ENCODE measurements at places on chromosomes 11 and 22. TPM values are rescaled to one million over a fixed set of nuclear protein-coding genes. Genes with fewer than 3 reads are reported as not detected.

- no peak overlapping the region for H3K27ac ChIP-seq
- no peak for DNase-seq
- H3K36me3 ChIP-seq: no peaks in the 10 kb centered on the region
These were observed 60.7 kb downstream of the GLYATL1 start for GRCh38 chr11:59000003-59000402.

GRCh38 chr11:104934594-104934993 lies 33.8 kb downstream of the CASP4 start:
- H3K27me3 ChIP-seq: no peaks in the 10 kb centered on the region
- H3K4me3 ChIP-seq: no peak overlapping the region
- H3K4me1 ChIP-seq: peaks cover 25% of the 10 kb centered on the region

- DNase-seq: no peak
- H3K27ac ChIP-seq: no peak overlapping the region
- H3K27me3 ChIP-seq: no peaks in the 10 kb centered on the region
- no peaks in the 10 kb centered on the region for H3K36me3 ChIP-seq
- H3K4me1 ChIP-seq: no peaks in the 10 kb centered on the region
- H3K4me3 ChIP-seq: no peak overlapping the region
These were observed 300.4 kb upstream of the B3GAT1 start for GRCh38 chr11:134712228-134713145.

DNA sequence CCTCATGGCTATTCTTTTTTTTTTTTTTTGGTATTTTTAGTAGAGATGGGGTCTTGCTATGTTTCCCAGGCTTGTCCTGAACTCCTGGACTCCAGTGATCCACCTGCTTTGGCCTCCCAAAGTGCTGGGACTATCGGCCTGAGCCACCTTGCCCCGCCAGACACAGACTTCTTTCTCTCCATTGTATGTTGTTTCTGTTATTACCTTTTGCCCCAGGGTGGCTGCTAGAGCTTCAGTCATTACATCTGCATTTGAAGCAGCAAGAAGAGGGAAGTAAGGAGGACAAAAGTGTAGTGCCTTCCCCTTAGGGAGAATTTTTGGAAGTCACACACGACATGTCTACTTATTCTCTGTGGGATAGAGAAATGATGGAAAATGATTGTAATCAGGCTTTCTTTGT lies 10.1 kb upstream of the OSBP start:
- H3K27me3 ChIP-seq: no peaks in the 10 kb centered on the region
- no peak overlapping the region for H3K27ac ChIP-seq
- no peaks in the 10 kb centered on the region for H3K36me3 ChIP-seq
- H3K4me3 ChIP-seq: no peak overlapping the region

- H3K4me3 ChIP-seq: no peak overlapping the region
- H3K27ac ChIP-seq: no peak overlapping the region
- no peaks in the 10 kb centered on the region for H3K36me3 ChIP-seq
- DNase-seq: no peak
- no peaks in the 10 kb centered on the region for H3K4me1 ChIP-seq
- H3K27me3 ChIP-seq: no peaks in the 10 kb centered on the region
These were observed 21.2 kb downstream of the PDE2A start for GRCh38 chr11:72652873-72653630.

DNA sequence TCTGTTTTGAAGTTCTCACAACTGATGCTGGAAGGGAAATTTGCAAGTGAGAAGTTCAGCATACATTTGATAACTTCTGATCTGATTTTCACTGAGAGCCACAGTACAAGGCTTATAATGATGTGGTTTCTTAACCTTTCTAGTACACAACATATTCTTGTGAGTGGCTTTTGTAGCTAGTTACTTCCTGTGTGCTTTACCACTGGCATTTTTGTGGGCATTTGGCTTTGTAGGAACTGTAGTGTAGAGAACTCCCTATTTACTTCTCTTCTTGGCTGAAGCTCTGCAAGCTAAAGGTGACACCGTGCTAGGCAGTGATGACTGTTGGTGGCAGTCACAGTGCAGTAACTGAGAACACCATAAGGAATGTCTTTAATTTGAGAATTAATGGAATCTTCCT lies 14.9 kb downstream of the USP47 start:
- H3K27me3 ChIP-seq: no peaks in the 10 kb centered on the region
- no peaks in the 10 kb centered on the region for H3K36me3 ChIP-seq
- H3K4me3 ChIP-seq: no peak overlapping the region
- peak; percentile 40 for DNase-seq
- no peak overlapping the region for H3K27ac ChIP-seq

DNA sequence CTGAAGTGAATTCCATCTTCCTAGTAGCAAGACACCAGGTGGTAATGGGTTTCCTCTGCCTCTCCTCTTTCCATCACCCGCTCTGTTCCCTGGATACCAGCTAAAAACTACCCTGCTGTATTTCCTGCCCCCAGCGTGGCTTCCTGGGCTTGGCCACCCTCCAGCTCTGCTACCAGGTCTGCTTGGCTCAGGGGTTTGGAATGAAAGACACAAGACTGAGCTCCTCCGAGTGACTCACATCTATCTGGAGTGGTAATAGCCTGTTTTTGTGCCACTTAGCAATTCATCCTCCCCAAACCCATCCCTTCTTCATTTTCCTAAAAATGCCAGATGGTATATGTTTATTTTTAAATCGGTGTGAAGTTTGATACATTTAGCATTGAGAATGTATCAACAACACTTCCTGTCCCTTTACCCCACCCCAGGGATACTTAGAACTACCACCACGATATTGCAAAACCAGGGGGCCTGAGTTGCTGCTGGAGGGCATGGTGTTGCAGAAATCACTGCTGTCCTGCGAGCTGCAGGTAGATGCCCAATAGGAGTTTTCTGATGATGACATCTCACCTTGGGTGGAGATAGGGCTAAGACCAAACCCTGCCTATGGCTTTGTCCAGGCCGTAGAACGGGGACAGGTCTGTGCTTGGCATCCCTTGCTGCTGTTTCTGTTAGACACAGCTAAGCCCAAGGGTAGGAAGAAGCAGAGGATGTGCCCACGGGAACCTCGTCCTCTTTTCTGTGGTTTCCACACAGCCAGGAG lies 7.5 kb upstream of the MICAL3 start:
- H3K4me1 ChIP-seq: no peaks in the 10 kb centered on the region
- no peaks in the 10 kb centered on the region for H3K36me3 ChIP-seq
- no peak for DNase-seq
- no peaks in the 10 kb centered on the region for H3K27me3 ChIP-seq
- H3K27ac ChIP-seq: no peak overlapping the region
- H3K4me3 ChIP-seq: no peak overlapping the region

Gene MCHR1
- polyA plus RNA-seq: not detected

Gene TNNI2
- polyA plus RNA-seq: not detected

Gene CRYBA4
- polyA plus RNA-seq: not detected

Gene MYO7A
- polyA plus RNA-seq: not detected

Gene OR5P2
- polyA plus RNA-seq: not detected
